ENCODE measurements at places on chromosomes 6 and 20.

DNA sequence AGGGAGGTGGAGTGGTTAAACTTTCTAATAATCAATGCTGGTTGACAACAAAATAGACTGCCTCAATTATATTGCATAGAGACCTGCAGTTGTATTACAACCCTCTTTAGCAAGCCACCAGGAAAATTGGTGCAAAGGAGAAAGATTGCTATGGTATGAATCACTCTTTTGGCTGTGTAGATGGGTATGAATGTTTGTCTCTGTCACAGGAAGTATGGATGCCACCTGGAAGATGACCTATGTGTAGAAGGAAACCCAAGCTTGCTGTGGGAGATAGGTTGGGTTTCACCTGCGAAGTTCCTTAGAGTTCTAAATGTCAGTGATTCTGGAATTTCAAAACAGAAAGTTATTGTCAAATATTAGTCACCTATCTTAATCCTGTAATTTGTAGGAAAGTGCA is 134.6 kb downstream of the SOBP start:
- no peak for DNase-seq

DNA sequence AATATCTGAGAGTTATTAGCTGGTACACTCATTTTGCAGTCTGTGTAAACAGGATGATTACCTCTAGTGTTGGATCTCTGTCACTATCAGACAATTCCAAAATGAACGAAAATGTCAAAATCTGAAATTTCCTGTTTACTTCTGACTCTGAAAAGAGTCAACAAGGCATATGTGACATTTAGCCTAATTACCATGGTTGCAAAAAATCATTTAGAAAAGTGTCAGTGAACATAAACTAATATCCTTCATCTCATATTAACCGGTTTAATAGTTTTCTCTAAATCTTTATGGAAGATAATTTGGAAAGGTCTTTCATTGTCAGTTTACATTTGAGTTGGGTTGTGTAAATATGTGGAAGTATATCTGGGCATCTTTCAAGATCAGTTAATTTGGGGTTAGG is 431.8 kb upstream of the HSF2 start:
- DNase-seq = no peak

- no peak for DNase-seq
Observed at GRCh38 chr6:53424300-53424699, 75.5 kb upstream of the ELOVL5 start.

GRCh38 chr6:166830185-166830890 is 126.0 kb downstream of the RNASET2 start:
- DNase-seq = no peak

GRCh38 chr20:53331151-53331973 is 262.3 kb downstream of the ZNF217 start:
- no peak for DNase-seq

DNA sequence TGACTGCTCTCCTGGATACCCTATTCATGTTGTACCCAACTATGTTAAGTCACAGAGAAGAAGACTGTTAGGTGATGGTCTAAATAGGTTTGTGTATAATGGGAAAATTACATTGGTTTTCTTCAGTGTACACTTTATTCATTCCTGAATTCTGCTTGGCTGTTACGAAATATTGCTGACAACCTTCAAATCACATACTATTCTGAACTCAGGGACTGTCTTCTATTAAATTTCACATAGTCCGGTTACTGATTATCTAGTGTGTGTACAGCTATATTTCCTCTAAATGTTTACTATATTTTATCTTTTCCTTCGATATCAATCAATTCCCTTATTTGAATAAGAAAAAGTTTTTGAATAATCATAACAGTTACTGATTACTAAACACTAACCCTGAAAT is 1090.3 kb upstream of the CITED2 start:
- DNase-seq = no peak

GRCh38 chr6:112636650-112637262 is 289.6 kb downstream of the RFPL4B start:
- no peak for DNase-seq
